Heart right ventricle (tissue), 16 donors: ENCODE measurements at places on chromosomes 7 and 10. TPM values are rescaled to one million over a fixed set of nuclear protein-coding genes. Genes with fewer than 3 reads are reported as not detected.
A peak's percentile ranks its signal among the peaks of the same experiment; 100 is the strongest.

HDAC9 gene
- polyA plus RNA-seq, result 8.0 TPM

- DNase-seq, result peak; percentile 47
These were observed 47.3 kb downstream of the LRRN3 start for GRCh38 chr7:111138193-111138569.

DKK1 gene
- polyA plus RNA-seq, result 5.1 TPM

FAM180A gene
- 2.4 TPM for polyA plus RNA-seq

HPSE2 gene
- 0.22 TPM for polyA plus RNA-seq

GRCh38 chr10:20396701-20397100 lies 500.4 kb downstream of the NEBL start:
- no peak for DNase-seq

DNA sequence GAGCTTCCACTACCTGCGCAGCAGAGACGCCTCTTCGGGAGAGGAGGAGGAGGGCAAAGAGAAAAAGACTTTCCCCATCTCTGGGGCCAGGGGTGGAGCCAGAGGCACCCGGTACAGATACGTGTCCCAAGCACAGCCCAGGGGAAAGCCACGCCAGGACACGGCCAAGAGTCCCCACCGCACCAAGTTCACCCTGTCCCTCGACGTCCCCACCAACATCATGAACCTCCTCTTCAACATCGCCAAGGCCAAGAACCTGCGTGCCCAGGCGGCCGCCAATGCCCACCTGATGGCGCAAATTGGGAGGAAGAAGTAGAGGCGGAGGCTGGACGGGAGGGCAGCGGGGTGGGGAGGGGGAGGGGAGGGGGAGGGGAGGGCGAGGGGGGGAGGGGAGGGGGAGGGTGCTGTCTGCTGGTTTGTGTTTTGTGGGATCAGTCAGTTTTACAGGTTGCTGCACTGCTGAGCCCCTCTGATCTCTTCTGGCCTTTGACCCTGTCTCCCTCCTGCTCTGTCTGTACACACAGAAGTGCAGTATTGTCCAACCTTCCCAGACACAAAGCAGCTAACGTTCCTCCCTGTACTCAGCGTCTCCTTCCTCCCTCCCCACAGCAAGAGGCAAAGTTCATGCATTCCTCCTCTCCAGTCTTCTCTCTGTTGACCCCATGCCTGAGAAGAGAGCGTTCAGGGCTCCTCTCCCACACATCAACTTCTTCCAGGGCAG lies 9.3 kb downstream of the UCN3 start:
- DNase-seq, result no peak

GRCh38 chr7:66306243-66306642 lies 101.1 kb downstream of the TPST1 start:
- no peak for DNase-seq

MLXIPL gene
- 22.8 TPM for polyA plus RNA-seq

TUBAL3 gene
- polyA plus RNA-seq, result 0.23 TPM

CRCP gene
- 16.2 TPM for polyA plus RNA-seq

FRMPD2 gene
- polyA plus RNA-seq, result not detected

DNA sequence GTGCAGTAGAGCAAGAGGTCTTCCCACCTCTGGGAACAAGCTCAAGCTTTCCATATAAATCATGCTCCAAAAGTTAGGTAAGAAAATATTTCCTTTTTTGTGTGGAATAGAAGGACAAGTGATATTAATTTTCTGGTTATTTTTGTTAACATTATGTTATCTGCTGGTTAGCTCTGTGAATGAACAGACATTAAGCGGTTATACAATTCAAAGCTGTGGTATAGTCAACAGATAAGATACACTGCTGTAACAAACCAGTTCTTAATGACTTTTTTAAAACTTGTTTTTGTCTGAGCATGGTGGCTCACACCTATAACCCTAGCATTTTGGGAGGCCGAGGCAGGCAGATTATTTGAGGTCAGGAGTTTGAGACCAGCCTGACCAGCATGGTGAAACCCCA lies 43.0 kb upstream of the PRKAR2B start:
- DNase-seq, result no peak
